ENCODE measurements at places on chromosomes 6 and 20. TPM values are rescaled to one million over a fixed set of nuclear protein-coding genes. Genes with fewer than 3 reads are reported as not detected.

The COL11A2 gene
- total RNA-seq = 39.0 TPM

The FAM135A gene
- 98.3 TPM for total RNA-seq

The ZNF217 gene
- total RNA-seq = 16.4 TPM

The ATXN1 gene
- 66.1 TPM for total RNA-seq

The ZC2HC1B gene
- total RNA-seq = not detected

The SNAI1 gene
- total RNA-seq = 0.22 TPM

The OOEP gene
- total RNA-seq = not detected

The PAK1IP1 gene
- total RNA-seq = 12.8 TPM

The ANKEF1 gene
- 7.4 TPM for total RNA-seq

The ADGRG6 gene
- total RNA-seq = 23.6 TPM

The ADGRF4 gene
- total RNA-seq = 0.33 TPM

The ABCF1 gene
- 35.6 TPM for total RNA-seq

The OTOR gene
- not detected for total RNA-seq

The RAE1 gene
- 38.9 TPM for total RNA-seq

The UNC93A gene
- not detected for total RNA-seq

The B4GALT5 gene
- 29.4 TPM for total RNA-seq

The BPIFA3 gene
- total RNA-seq = not detected

The CALHM5 gene
- total RNA-seq = 3.4 TPM

The DOK5 gene
- total RNA-seq = 16.9 TPM

The TDRD6 gene
- 2.6 TPM for total RNA-seq

The CYP24A1 gene
- 0.38 TPM for total RNA-seq

The TCF15 gene
- 0.44 TPM for total RNA-seq

The RSPO4 gene
- 0.66 TPM for total RNA-seq

The DACT2 gene
- total RNA-seq = 15.9 TPM

The SLC24A3 gene
- 12.8 TPM for total RNA-seq

The NFKBIE gene
- total RNA-seq = 5.8 TPM

The FABP7 gene
- total RNA-seq = 213 TPM

The HTR1B gene
- 4.7 TPM for total RNA-seq

The E2F1 gene
- total RNA-seq = 11.6 TPM

The PTK6 gene
- 1.3 TPM for total RNA-seq

The ARMH2 gene
- total RNA-seq = not detected

The NKAIN4 gene
- 24.6 TPM for total RNA-seq

The BLOC1S5 gene
- 29.0 TPM for total RNA-seq

The ADTRP gene
- 13.3 TPM for total RNA-seq

The SIRPA gene
- 22.3 TPM for total RNA-seq

The FKBP1C gene
- not detected for total RNA-seq

The PRSS16 gene
- 0.66 TPM for total RNA-seq

The PLN gene
- 21.1 TPM for total RNA-seq

The REPS1 gene
- total RNA-seq = 77.6 TPM

The NEU1 gene
- total RNA-seq = 32.8 TPM

The PRND gene
- total RNA-seq = 14.6 TPM

The UTRN gene
- 235 TPM for total RNA-seq

The RFX6 gene
- total RNA-seq = not detected

The C6orf58 gene
- not detected for total RNA-seq

The RBPJL gene
- total RNA-seq = not detected

The EPPIN gene
- total RNA-seq = not detected

The CD93 gene
- 47.2 TPM for total RNA-seq

The SLC17A1 gene
- not detected for total RNA-seq
